ENCODE measurements at places on chromosomes 12 and 14.

GRCh38 chr14:36315159-36315853, 5.1 kb downstream of the MBIP start:
- DNase-seq: no peak

DNA sequence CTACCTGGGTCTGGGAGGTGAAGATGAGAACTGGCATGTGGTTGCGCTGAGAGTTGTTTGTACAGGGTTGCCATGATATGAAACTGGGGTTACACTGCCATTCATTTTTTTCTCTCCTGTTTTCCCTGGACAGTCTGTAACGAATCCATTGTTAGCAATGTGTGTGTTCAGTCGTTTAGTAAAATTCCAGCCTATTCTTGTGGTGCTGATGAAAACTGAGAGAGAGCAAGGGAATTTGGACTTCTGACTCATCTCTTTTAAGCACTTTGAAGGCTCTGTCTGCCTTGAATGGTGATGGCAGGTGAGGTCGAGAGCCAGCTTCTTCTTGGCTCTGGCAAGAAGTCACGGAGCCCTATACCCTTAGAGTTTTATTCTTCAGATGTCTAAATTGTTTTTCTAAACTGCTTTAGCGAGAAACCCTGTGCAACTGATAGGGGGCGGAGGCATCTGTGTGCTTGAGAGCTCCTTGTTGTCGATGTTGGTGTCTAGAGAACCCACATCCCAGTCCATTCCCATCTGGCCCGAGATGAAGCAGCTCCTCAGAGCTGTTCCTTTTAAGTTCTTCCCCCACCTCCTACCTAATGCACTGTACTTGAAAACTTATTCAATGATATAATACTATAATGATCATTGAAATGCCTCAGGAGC, 204.4 kb downstream of the TMX1 start:
- DNase-seq: peak; percentile 83

- no peak for DNase-seq
Measured at GRCh38 chr14:29941401-29941800, 13.8 kb upstream of the PRKD1 start.

DNA sequence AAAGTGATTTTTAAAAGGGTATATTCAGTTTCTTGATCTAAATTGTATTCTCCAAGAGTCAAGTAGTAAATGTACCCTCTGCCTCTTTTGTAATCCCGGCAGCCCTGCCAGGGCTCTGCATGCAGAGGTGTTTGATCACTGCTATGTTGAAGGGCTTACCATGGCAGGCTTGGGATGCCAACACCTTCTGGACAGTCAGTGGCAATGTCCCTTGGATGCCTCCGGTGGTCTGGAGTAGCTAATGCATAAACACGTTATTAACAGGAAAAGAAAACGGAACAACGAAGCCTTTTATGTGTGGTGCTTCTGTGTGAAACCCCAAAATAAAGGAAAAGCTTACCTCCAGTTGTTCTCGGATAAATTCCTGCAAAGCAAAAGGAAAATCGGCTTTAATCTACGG, 19.9 kb downstream of the EIF2B2 start:
- DNase-seq: no peak

- no peak for DNase-seq
Measured at GRCh38 chr12:47391566-47391965, 311.8 kb upstream of the AMIGO2 start.

DNA sequence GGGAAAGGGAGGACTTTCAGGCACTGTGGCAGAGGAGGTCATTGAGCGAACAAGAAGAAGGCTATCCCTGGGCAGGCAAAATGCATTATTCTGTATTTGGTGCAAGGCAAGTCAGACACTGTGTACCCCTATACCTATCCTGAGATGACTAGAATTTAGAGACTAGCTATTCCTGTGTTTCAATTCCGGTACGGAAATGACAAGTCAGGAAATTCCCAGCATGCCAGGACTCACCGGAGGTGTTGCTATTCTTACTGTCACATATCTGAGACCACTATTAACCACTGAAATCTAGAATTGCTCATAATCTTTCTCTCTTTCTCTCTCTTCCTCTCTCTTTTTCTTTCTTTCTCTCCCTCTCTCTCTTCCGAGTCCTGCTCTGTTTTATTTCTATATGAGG, 297.1 kb downstream of the PDZRN4 start:
- no peak for DNase-seq

DNA sequence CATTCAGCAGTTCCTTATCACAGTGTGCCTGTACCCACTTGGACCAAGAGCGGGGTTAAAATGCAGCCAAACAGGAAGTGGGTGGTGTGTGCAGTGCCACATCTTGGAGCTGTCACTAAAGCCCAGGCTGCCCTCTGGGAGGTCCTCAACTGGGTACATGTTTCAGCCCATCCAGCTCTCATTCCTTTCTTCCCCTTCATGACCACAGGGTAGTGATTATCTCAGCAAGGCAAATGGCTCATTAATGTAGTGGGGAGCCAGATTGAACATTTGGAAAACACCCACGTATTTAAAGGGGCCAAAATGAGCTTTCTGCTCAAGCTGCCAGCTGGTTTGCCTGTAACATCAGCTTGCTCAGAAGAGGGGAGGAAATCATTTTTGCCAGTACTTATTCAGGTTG, 210.8 kb upstream of the BTG1 start:
- peak; percentile 49 for DNase-seq

DNA sequence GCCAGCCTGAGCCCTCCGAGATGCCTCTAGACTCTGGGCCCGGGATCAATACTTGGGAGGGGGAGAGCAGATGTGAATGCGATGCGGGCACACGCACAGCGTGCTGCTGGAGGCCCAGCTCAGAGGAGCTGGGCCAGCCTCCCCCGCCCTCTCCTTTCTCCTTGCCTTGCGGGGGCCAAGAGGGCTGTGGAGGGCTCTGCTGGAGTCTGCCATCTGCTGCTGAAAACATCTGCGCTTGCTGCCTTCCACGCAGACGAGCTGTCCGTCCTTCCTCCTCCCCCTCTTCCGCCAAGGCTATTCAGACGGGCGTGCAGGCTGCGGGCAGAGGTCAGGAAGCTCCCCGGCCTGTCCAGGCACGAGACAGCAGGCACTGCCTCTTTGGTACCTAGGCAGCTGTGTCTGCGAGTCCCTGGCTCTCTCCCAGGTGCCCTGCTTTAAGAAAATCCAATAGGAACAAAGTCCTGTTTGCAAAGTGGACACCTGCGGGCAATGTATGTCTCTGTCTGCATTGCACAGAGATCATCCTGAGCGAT, 75.2 kb downstream of the SPRING1 start:
- DNase-seq: peak; percentile 36

DNA sequence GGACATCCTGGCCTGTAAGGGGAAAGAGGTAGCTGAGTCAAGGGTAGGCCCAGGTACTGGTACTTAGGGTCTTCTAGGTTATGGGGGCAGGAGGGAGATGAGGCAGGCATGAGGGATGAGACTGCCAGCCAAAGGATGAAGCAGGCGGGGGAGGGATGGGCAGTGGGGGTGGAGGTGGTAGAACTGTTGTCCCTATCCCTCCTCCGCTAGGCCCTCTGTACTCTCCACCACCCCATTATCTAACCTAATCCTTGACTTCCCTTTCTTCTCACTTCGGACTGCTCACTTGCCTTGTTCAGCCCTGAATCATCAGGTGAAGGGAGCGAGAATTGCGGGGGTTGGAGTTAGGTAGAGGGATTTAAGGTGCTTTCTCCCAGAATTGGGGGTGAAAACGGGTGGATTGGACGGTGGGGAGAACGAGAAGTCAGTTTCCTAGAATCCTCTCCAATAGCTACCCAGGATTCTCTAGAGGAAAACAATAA, 562 bp downstream of the PAN2 start:
- DNase-seq: peak; percentile 70

- DNase-seq: no peak
Measured at GRCh38 chr14:66152747-66153146, 333.4 kb upstream of the CCDC196 start.

DNA sequence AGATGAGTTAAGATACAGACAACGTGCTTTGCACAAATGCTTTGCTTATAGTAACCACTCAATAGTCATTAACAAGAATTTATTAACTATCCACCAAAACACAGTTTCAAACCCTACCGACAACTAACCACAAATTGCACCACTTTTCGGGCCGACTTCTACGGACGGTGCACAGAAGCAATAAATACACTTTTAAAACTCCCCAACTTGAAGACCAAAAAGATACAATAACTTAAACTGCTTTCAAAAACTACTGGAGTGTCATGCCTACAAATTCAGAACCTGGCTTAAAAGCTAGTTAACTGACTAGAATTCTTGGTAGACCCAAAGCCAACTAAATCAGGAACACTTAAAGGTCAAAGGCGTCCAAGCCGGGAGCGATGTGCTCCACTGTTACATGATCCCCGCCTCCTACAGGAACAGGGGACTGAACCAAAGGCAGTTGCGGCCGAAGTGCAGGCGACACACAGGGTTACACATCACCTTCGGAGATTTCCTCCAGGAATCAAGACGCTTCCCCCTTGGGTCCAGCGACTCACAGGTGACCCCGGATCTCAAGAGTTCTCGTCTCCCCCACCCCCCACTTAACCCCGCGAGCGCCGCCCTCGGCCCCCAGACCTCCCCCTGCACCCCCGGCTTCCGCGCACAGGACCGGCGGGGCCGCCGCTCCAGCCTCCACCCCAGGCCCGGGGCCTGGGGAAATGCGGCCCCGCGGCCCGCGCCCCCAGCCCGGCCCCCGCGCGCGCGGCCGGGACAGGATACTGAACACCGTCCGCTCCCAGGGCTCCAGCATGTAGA, 507 bp downstream of the SPTSSA start:
- peak; percentile 47 for DNase-seq

DNA sequence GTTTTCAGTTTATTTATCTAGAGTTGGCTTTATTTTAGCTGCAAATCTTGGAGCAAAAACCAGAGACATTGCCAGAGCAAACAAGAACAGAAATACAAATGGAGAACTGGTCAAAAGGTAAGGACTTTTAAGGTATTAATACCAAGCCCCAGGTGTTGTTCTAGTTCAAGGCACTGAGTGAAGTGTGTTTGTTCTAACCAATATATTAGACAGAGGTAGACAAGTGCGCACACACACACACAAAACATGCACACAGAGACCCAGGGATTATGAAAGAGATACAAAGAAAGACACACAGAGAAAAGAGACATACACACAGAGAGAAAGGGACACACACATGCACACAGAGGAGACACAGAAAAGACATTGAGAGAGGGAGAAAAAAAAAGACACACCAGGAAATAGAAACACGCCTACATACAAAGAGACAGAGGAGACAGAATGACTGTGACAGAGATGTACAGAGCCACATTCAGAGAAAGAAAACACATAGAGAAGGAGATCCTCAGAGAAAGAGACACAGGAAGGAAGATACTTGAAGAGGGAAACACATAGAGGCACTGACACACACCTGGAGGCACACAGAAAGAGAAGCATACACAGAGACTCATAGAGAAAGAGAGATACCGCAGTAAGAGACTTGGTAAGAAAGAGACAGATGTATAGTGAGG, 50.2 kb downstream of the MIPOL1 start:
- DNase-seq: no peak

DNA sequence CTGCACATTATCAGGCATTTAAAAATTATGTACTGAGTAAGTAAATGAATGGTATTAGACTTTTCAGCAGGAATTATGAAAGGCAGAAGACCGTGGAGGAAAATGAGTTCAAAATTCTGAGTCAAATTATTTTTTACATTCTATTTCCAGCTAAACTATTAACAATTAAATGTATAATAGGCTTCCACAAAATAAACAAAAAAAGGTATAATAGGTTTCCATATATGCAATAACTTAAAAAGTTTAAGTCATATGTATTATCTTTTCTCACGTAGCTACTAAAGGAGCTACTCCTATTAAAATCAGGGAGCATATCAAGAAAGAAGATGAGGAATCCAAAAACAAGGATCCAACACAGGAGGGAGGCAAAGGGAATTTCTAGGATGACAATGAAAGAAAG, 11.4 kb upstream of the VCPKMT start:
- no peak for DNase-seq

DNA sequence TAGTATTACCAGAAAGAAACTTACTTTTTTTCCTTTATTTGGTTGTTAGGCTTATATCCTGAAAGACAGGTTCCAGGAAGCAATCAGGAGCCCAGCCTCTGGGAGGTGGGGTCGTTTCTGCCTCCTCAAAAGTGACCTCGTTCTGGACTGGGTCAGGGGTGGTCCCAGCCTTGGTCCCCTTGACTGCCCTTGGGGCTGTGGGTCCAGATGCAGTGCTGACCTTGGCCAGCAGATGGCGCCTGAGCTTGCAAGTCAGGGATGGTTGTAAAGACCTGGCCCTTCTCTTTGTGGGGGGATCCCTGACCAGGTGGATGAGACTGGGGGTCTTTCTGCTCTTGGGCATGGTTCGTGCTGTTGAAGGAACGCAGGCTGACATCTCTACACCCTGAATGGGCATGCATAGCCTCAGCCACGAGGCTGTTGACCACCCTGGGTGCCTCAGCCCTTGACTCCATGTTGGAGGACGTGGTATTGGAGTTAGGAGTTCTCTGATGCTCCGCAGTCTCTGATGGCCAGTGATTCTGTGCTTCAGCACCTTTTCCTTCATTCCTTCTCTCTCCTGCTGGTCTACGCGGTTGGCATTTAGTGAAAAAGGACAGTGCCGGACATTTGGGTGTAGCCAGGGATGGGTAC, 62.4 kb downstream of the ADCK1 start:
- peak; percentile 61 for DNase-seq

- DNase-seq: peak; percentile 77
Measured at GRCh38 chr12:93802698-93803423, 125.7 kb downstream of the CRADD start.

DNA sequence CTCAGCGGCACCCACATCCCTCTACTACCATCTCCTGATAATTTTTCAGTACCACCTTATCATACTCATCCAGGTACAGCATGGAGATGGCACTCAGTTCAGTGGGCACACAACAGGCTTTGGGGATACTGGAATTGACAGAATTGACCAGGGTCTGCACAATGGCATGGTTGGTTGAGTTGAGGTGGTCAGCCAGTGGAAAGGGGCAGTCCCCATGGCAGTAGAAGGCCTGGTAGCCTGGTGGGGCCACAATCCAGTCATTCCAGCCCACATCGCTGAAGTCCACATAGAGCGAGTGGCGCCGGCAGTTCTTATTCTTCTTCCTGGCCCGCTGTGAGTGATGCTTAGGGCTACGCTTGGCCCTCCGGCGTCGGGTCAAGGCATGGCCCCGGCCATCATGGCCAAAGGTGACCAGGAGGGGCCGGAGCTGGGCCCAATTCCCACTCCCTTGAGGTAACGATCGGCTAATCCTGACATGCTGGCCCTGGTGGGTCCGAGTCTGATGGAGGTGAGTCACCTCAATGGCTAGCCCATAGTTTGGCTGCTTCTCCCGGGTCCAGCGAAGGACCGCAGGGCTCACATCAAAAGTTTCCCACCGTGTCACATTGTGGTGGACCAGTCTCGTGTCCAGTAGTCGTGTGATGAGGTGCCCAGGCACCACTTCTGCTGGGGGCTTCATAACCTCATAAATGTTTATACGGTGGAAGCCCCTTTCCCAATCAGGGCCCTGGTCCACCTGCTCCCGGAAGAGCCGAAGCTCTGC, 6.4 kb downstream of the BMP4 start:
- no peak for DNase-seq

All from fibroblast of lung (primary cell).